ENCODE measurements at places on chromosomes 16 and 17.

GRCh38 chr16:53090591-53091411 is 36.0 kb downstream of the CHD9 start:
- DNase-seq: peak; percentile 100

DNA sequence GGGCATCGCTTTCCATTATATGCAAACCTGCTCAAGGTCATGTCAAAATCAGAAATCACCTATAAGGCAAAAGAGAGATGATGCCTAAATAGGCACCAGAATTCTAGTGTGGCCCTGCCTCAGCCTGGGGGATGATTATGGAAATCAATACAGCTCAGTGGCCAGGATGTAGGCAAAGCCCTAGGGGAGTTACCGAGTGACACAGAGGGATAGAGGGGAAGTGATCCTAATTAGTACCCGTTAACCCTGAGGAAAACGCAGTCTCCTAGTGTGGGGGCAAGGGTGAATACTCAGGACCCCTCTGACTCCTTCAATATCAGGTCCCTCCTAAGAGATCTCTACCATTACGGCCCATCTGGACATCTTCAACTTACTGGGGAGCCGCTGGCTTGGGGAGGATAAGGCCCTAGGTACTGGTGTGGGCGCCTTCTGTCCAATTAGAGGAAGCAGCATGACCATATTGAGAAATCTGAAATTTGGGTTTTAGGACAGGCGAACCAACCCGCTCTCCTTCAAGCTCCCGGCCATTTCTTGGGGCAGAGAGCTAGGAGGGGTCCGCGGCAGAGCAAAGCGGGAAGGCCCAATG is 725 bp downstream of the NT5C3B start:
- no peak for DNase-seq

GRCh38 chr17:56690441-56691291 is 97.2 kb downstream of the NOG start:
- DNase-seq: no peak

GRCh38 chr16:79439901-79440300 is 160.6 kb downstream of the MAF start:
- no peak for DNase-seq

GRCh38 chr17:44863061-44863918 is 15.6 kb downstream of the HIGD1B start:
- DNase-seq: no peak

GRCh38 chr16:69754143-69754468 is 620 bp downstream of the NOB1 start:
- no peak for DNase-seq

DNA sequence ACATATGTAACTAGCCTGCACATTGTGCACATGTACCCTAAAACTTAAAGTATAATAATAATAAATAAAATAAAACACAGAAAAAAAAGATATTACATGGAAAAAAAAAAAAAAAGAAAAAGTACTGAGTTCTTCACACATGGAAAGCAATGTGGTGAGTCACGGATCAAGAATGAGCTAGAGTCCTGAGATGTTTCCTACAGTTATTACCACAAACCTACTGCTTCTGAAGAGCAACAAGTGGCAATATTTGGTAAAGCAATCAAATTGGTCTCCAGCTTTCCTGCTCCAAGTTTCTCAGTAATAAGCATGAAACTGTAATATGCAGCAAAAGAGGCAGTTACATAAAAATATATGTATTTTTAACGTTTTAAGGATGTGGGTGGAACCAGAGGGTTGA is 223.3 kb upstream of the SALL1 start:
- peak; percentile 73 for DNase-seq

GRCh38 chr16:26709175-26709574 is 357.6 kb upstream of the C16orf82 start:
- DNase-seq: no peak

DNA sequence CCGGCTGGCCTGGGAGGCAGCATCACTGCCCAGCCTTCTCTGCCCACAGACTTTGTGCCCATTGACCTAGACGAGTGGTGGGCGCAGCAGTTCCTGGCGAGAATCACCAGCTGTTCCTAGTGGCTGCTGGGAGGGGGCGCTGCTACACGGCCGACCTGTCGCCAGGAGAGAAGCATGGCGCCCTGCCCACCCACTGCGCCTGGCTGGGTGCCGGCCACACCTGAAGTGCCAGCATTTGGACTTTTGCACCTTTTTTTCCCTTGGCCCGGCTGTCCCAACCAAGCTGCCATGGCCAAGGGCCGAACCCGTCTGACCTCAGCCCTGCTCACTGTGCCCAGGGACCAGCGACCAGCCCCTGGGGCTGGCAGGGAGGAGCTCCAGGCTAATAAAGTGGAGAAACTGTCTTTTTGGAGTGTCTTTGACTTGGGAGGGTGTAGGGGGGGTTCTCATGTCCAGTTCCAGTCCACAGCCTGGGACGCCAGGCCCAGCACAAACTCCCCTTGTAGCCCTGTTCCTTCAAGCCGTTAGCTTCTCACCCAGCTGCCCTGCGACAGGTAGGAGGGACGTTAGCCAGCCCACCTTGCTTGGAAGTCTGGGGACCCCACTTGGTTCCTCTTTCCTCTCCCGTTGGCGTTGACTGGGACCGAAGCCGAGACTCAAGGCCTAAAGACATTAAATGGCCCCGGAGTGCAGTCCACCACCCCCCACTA is 939 bp upstream of the WDR90 start:
- no peak for DNase-seq

DNA sequence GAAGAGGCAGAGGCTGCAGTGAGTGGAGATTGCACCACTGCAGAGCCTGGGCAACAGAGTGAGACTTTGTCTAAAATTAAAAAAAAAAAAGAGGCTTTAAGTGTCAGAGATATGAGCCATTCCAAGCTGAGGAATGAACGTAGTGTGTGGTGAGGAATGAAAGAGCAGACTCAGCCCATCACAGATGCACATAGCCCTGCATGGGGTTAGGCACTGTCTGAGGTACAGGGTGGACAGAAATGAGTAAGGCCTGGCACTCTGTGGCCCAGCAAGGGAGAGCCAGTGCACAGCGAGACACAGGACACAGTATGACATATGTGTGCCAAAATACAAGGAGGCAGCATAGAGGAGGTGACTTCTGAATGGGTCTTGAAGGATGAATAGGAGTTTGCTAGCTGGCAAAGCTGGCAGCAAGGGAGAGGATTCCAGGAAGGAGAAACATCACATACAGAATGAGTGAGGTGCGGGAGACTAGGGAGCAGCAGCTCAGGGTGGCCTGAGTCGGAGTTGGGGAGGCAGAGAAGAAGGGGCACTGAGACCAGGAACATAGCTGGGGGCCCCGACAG is 8.7 kb upstream of the ZNF469 start:
- DNase-seq: no peak

GRCh38 chr16:78485917-78486257 is 386.4 kb downstream of the WWOX start:
- DNase-seq: no peak

GRCh38 chr16:29747947-29748759 is 2.4 kb upstream of the C16orf54 start:
- DNase-seq: no peak

DNA sequence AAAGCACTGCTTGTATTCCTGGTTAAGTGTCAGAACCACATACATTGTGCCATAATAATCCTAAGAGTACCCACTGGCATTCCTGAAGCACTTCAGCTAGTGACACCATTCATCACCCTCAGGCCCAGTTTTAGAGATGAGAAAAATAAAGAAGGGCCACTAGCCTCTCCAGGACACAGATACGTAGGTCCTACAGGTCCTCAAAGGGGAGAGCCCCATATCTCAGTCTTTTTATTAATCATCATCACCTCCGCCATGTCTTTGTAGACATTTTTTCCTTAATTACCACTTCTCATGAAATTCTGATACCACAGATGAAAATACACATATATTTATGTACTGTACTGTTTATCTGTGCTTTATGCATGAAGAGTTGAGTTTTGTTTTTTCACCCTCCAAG is 43.5 kb downstream of the GRB2 start:
- no peak for DNase-seq

DNA sequence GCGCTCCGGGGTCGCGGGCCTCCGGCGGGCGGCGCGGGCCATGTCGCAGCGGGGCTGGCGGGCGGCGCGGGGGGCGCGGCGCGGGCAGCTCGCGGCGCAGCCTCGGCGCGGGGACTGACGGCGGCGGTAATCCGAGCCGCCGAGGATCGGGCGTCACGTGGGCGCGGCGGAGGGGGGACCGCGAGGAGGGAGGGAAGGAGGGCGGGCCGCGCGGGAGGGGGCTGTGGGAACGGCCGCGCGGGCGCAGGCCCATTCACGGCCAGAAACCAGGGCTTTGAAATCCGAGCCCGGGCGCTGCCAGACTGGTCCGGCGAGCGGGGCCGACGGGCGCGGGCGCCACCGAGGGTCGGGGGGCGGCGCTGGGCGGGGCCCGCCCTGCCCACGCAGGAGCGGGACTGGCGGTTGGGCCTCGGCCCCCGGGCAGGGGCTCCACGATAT is at the start of gene MTSS2:
Gene MTSS2, minus strand, starts transcription at position 116 of the 438 bp plus-strand sequence. CDS start 262 bp downstream, outside the sequence.
- peak; percentile 67 for DNase-seq

DNA sequence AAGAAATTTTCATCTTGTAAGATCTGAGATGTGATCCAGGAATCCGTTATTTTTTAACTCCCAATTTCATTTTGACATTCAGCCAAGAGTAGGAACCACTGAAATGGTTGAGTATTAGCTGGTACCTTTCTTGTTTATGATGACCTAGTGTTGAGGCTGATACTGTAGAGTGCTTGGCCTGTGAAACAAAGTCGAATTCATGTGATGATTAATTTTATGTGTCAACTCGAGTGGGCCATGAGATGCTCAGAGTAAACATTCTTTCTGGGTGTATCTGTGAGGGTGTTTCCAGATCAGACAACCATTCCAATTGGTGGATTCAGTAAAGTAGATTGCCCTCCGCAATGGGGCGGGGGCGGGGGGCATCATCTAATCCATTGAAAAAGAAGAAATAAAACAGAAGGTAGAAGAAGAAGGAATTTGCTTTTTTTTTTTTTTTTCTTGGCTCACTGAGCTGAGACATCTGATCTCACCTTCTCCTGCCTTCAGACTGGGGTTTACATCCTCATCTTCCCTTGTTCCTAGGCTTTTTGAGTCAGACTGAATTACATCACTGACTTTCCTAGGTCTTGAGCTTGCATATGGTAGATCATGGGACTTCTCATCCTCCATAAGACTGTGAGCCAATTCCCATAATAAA is 264.6 kb upstream of the KCNJ16 start:
- no peak for DNase-seq

GRCh38 chr16:11091021-11091785 is 146.8 kb downstream of the CLEC16A start:
- no peak for DNase-seq

DNA sequence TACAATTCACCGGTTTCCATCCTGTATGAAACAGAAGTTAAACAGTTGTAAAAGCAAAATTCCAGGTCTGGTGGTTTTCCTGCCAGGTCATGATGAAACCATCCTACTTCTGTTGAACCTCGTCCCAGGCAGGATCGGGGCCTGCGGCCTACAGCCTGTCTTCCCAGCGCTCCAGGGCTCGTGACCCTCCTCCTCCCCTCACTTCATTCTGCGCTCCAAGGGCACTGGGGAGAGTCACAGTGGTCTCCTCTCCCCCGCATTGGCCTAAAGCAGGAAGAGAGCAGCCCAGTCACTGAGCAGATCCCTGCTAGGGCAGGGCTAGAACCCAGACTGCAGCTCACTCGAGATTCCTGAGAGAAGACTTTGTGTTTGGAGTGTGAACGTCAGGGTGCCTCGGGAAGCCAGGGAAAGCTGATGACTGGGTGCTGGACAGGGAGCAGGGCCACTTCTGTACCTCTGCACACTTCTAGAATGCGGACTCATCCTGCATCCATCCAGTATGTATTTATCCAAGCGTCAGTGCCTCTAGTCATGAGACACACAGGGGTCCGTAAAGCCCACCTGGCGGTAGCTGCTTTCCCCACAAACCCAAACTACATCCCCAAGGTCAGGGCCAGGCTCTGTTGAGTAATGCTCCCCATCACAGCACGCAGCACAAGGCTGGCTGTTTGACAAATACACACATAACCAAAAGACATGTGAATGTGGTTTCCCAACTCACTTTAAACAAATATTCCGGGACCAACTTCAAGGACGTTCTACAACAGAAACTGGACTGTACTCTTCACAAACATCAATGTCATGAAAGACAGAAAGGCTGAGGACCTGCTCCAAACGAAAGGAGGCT is 1.7 kb upstream of the ITGAE start:
- DNase-seq: peak; percentile 52

GRCh38 chr16:85610059-85610445 is 3.1 kb upstream of the GSE1 start:
- DNase-seq: no peak

DNA sequence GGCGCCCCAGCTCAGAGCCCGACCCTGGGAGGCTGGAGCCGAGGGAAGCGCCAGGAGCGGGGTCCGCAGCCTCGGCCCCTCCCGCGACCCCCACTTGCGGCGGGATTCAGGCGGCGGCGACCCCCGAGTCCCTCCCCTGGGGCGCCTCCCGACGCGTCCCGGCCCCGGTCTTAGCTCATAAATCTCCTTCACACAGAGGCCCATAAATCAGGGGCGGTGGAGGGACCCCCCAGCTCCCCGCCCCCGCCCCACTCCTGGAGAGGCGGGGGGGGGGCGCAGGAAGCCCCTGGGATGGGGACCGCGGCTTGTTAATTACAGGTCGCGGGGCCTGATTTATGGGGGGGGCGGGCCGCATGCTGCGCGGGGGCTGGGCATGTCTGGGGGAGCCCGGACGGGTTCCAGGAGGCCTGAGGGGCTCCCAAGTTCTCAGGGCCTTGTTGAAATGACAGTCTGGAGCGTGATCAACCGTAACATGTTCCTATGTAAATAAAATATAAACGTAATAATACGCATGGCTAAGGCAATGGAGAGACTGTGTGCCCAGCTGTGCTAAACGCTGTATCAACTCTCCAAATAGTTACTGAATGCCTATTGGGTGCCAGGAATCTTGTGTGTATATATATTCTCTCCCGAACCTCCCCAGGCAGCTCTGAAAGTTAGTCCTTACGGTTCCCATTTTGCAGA is 10.0 kb upstream of the BHLHA9 start:
- no peak for DNase-seq

- no peak for DNase-seq
Observed at GRCh38 chr17:79953335-79953734, 82.3 kb downstream of the TBC1D16 start.

DNA sequence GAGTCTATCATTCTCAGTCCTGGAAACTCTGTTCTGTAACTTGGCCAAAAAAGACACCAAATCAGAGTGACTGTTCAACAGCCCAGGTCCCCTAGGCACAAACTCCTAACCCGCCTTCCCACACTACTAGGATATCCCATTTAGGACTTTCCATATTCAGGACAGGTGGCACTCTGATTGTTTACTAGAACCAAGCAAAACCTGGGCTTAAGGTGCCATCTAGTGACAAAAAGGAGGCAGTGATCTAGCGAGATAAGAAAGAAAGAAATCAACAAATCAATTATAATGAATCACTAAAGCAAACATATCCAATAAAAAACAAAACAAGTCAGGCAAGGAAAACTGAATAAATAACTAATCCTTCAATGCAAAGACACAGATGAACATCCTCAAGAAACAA is 203.9 kb downstream of the CEP112 start:
- DNase-seq: no peak

GRCh38 chr16:52597772-52598483 is 51.0 kb upstream of the TOX3 start:
- no peak for DNase-seq

- DNase-seq: no peak
Observed at GRCh38 chr16:727291-727977, 528 bp downstream of the HAGHL start.
